ENCODE measurements at places on chromosomes 16 and 17.

DNA sequence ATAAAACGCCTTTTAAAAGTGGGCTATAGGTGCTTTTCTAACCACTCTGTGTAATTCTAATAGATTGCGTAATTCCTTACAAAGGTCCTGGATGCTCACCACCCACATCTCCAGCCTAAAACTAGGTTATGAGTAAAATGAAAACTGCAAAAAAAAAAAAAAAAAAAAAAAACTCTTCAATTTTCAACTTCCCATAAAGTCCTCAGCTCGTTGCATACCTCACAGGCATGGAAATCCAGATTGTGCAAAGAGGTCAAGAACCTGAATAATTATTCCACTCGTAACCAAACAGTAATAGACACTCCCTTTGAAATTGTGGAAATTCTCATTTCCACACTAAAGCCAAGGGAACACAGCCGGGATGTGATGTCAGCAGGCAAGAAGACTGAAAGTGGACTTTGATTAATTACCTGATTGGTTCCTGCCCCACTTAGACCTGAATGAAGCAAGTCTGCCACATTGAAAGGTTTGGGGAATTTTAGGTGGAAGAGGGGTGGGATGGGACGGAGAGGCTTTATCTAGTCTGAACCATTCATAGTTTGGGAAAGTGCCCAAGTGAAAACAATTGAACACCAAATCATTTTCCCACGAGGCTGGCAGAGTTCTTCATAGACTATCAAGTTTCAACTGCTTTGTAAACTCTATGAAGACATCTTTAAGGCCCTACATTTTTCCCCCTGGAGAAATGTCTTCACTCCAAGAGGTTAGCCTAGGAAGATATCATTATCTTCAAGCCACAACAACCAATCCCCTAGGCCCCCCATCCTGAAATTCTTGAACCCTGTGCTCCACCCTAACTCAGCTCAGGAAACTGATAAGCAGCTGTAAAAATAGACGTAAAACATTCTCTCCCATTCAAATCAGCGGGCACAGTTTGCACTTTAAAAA lies 49.1 kb upstream of the TANC2 start:
- no peak for DNase-seq

DNA sequence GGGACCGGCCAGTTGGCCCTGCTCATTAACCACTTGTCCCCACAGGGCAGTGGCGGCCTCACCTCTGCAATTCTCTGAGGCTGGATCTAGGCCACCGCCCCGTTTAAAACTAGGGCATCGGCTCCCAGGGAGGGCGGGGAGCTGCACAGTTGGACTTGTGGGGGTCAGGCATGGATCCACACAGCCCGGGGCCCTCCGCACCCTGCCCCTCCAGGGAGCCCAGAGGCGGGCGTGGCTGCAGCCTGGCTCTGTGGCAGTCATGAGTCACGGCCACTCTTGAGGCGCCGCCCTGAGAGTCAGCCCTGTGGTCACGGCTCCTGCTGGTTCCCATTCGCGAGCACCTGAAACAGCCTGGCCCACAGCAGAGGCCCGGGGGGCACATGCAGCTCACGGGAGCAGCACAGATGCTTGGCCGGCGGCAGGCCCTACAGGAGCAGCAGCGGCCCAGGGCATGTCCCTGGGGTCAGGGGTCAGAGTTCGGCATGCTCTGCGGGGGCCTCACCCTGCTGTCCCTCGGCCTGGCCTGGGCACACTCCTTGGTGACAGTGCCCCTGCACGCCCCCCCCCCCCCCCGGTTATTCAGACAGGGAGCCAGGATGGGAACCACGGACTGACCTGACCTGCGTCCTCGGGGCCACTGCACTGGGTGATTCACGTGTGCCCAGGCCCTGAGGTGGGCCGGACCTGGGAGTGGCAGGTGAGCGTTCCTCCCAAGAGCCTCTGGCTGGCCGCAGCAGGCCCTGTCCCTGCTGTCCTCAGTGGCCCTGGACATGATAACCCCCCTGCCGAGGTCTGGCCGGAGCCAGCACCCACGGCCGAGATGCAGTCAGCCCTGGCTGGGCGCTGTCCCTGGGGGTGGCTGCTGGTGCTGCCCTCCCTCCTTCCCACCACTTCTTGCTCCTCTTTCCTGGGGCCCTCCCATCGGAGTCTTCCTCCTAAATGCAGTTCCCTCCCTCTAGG lies 8.2 kb downstream of the CAPN15 start:
- no peak for DNase-seq

DNA sequence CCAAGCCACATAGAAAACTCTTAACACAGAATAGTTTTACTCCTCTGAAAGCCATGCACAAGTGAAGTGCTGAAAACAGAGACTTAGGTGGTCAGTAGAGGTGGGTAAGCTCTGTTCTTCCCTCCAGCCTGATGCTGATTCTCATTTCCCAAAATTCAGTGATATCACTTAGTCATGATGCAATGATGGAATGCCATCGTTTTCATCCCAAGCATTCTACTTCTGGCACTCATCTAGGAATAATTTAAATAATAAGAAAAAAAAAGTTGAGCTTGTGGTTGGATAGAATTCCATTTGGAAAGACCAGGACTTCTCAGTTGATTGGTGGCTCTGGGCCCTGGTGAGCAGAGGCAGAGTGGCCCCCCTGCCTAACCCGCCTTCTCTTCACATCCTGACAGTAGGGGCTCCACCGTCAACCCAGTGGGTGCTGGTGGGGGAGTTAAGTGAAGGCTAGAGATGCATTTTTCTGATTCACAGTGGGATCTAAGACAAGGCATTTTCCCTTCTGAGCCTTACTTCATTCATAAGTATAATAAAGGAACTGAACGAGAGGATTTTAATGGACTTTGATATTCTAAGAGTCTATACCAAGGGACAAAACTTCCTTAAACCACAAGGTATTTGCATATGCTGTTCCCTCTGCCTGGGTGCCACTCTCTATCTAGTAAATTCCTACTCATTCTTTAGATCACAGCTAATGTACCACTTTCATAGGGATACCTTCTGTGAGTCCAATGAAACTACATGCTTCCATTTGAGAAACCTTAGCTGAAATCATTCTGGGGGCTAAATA lies 310.3 kb upstream of the DYNLRB2 start:
- no peak for DNase-seq

DNA sequence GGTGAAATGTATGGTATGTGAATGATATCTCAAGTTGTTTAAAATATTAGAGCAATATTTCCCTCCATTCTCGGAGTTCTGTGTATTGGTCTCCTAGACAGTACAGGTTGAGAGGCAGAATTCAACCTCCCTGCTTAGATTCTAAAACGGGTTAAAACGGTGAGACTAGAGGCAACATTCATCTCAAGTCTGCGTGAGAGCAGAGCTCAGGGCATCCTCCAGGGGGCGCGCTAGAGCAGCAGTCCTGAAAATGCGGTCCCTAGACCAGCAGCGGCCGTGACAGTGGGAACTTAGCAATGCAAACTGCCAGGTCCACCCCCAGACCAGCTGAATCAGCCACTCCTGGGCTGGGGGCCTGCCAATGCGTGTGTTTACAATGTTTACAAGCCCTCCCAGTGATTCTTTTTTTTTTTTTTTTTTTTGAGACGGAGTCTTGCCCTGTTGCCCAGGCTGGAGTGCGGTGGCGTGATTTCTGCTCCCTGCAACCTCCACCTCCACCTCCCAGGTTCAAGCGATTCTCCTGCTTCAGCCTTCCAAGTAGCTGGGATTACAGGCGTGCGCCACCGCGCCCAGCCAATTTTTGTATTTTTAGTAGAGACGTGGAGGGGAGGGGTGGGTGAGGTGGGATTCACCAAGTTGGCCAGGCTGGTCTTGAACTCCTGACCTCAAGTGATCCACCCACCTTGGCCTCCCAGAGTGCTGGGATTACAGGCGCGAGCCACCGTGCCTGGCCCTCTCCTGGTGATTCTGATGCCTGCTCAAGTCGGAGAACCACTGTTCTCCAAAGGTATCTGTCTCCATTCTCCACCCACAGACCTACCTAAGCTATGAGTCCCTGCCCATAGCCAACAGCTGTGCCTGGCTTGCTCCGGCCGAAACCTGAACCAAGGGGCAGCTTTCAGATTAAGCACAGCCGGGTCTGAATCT lies 24.2 kb downstream of the KLHL36 start:
- DNase-seq: peak; percentile 87

DNA sequence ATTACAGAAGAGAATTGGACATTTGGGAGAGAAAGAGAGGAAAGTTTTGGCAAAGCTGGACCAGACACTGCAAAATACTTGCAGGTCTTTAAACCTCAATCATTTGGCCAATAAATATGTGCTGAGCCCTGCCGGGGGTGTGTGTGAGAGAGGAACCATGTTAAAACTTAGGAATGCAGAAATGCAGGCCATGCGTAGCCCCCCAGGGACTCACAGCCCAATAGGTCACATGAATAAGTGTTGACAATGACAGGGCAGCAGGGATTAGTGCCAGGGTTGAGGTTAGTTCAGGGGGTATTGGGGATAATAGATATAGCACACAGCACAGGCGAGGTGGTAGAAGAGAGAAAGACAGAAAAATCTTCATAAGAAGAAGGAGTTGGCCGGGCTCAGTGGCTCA lies 113.3 kb upstream of the ADAMTS18 start:
- DNase-seq: no peak

- DNase-seq: no peak
Measured at GRCh38 chr16:73054813-73055482, 7.0 kb upstream of the ZFHX3 start.

GRCh38 chr17:76273445-76274111 lies 8.4 kb downstream of the UBALD2 start:
- DNase-seq: peak; percentile 67

DNA sequence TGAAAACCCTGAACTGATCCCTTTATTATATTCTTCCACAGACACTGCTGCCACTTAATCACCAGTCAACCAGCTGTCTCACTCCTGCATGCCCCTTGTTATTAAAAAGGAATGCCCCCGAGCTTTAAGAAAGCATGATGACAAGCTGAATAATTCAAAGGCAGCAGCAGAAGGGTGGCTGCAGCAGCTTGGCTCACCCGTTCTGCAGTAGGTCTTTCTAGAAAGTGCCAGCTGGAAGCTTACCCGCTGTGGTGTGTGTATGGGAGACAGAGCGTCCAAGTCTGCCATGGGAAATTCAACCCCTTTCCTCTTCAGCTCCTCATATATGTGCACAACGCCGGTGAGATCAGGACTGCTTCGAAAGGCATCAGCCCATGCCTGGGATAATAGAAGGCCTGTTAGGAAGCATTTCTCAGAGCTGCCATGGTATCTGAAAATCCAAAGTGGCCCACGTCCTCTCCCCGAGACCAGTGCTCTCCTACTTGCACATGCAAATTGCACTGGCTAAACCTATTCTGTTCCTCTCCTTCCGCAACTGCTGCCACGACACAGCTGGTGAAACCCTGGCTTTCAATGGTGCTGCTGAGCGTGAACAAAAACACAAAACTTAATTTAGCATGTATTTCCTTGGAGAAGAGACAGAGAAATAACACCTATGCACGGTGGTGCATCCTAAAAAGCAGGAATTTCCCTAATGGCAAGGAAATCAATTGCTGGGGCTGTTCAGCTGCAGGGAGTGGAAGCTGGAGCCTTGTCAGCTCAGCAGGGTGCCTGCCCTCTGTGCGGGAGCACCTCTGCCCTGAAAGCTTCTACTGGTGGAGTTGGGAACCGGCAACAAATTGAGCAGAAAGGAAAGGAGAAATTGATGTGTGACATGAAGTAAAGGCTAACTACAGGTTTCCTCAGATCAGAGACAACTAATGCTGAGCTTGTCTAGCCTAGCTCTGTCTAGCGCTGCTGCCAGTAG lies 47.9 kb upstream of the SREBF1 start:
- no peak for DNase-seq

DNA sequence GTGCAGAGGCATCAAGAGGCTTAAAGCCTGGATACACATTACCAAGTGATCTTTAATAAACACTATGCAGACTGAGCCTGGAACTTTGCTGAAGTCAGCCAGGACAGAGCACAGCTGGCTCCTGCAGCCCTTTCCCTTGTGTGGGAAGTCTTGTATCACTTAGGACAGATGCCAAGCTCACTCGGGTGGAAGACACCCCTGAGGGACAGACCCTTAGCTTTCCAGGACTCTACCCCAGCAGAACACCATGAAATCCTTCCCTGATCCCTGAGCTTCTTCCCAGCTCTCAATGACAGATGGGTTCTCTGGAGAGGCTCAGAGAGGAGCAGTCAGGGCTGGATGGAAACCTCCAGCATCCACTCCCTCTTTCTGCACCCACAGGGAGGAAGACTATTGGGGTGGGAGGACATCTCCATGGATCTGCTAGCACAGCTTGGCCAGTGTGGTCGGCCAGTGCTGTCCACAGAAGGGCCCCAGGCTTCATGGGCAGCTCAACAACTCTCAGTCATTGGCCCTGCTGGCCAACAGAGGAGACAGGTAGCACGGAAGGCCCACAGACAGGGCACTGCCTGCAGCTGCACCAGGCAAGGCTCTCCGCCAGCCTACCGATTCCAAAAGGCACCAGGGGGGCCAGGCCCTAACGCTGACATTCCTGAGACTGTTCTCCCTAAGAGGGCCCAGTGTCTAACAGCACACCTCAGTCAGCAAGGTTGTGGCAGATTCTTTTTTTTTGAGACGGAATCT lies 15.9 kb downstream of the RAB5C start:
- no peak for DNase-seq

DNA sequence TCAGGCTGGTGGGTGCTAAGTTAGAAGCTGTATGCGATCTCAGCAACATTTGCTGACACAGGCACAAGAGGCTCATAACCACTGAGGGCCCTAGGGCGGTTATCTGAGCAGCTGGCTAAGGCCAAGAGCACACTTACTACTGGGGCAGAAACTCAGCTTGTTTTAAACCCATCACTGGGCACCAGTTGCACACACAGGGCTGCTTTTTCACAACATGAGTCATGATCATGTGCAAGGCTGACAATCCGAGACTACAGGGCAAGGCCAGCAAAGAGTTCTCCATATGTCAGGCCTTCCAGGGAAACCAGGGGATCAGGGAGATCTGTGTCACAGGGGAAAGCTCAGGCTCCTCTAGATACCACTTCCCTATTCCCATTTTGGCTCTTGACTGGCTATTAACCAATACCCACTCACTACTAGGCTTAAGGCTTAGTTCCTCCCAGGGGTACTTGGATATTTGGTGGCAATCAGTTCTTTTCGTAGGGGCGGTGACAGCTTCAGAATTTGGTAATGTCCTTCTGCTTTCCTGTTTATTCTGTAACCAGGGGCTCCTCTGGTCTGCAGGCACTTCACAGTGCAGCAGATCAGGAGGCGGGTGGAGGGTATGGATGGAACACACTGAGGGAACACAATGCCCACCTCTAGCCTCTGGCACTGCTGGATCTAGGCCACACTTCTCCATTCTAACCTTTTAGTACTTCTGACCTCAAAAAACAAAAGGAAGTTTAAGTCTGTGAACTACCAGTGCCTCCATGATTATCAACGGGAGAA lies 44.9 kb upstream of the ERN1 start:
- no peak for DNase-seq

DNA sequence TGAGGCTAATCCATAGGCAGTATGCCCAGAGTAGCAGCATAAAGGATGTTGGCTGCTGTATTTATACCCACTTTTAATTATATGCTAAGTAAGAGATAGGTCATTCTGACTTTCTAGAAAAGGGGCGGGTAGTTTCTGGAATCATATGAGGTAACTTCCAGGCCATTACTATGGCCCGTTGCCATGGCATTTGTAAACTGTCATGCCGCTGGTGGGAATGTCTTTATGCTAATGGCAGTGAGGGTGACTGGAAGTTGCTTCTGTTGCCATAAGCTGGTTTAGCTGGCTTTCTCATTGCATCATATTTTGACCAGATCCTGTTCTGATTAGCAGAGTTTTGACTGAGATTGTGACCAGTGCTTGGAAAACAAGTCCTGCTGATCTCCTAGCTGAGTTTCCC lies 929.6 kb upstream of the CDH8 start:
- no peak for DNase-seq

- DNase-seq: no peak
Measured at GRCh38 chr17:80832266-80832676, 159.4 kb upstream of the CHMP6 start.
